T-helper 22 cell (primary cell): ENCODE measurements at places on chromosomes 5 and 9.

GRCh38 chr9:100623969-100624368, 46.1 kb downstream of the CAVIN4 start:
- DNase-seq: no peak

DNA sequence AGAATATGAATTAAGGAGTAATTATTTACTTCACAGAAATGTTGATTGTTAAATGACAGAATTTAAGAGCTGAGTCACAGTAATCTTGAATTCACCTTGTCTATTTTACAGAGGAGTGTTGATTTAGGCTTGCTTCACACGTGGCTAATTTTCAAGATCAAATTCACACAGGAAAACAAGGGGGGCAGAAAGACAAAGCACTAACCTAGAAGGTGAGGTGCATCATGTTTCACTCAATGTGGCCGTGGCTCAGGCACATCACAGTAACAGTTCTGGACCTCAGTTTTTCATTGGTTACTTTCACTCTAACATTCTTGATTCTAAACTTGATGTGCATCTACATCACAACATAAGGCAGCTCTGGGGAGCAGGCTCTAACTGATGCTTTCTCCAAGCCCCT, 69.6 kb upstream of the GNAQ start:
- DNase-seq: no peak

GRCh38 chr5:169742771-169743296, 105.8 kb downstream of the DOCK2 start:
- no peak for DNase-seq

DNA sequence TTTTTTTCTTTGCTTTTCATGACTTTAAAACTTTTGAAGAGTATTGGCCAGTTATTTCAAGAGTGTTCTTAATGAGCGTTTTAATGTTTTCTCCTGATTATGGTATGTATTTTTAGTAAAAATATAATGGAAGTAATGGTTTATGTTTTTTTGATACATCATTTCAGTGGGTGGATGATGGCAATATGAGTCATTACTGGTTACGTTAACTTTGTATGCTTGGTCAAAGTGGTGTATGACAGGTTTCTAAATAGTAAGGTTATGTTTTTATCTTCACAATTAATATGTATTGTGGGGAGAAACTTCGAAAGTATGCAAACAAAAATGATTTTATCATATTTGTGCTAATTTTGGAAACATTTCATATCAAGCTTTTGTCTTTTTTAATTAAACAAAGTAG, 176.7 kb upstream of the PRDM9 start:
- no peak for DNase-seq

GRCh38 chr9:113995401-113995800, 82.7 kb downstream of the AMBP start:
- no peak for DNase-seq

GRCh38 chr5:157388111-157388710, 71.8 kb upstream of the NIPAL4 start:
- no peak for DNase-seq

- no peak for DNase-seq
These were observed 145.3 kb upstream of the SMARCA2 start for GRCh38 chr9:1869843-1870242.

DNA sequence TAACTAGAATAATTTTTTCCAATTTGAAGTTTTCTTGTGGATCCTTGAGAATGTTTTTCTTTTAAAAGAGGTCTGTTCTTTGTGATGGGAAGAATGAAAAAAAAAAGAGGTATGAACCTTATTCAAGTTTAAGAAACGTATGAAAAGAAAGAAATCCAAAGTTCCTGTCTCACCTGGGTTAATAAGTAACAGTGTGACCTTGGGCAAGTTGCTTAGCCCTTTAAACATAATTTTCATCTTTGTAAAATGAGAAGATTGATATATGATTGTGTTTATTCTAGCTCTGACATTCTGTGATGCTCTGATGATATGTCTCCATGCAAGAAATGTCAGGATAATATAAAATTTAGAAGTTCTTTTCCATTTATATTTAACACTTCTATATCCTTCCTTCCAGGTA, 19.3 kb downstream of the SLC26A2 start:
- DNase-seq: no peak

- DNase-seq: no peak
These were observed 25.4 kb upstream of the AGXT2 start for GRCh38 chr5:35073160-35073559.

GRCh38 chr5:124074500-124074899, 562.5 kb downstream of the CSNK1G3 start:
- no peak for DNase-seq

GRCh38 chr5:64184832-64185231, 19.2 kb downstream of the RNF180 start:
- no peak for DNase-seq

GRCh38 chr9:126208216-126208758, 118.3 kb upstream of the MVB12B start:
- no peak for DNase-seq

GRCh38 chr5:133847301-133847700, 121.1 kb downstream of the C5orf15 start:
- DNase-seq: no peak

GRCh38 chr9:131892902-131893500, 153.1 kb upstream of the RAPGEF1 start:
- no peak for DNase-seq

- no peak for DNase-seq
These were observed 86.8 kb upstream of the TBC1D2 start for GRCh38 chr9:98342098-98342819.

GRCh38 chr5:68494771-68495170, 279.2 kb downstream of the PIK3R1 start:
- DNase-seq: no peak

GRCh38 chr5:96734871-96735325, 72.7 kb downstream of the CAST start:
- DNase-seq: no peak

DNA sequence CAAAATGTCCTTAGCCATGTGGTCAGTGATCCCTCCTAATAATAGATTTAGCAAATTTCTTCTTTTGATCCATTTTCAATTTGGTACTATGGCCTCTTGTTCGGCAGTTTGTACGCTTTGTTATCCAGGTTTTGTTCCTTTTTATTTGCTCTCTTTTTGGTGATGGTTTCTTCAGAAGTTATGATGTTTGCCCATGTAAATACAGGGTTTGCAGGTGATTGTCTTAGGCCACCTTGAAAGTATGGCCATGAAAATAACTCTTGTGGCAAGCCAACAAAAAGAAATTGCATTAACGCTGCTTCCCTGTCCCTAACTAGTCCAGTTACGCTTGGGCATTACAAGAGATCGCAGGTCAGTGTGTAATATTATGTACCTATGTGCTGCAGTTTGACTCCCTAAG, 8.6 kb downstream of the GPR151 start:
- no peak for DNase-seq

DNA sequence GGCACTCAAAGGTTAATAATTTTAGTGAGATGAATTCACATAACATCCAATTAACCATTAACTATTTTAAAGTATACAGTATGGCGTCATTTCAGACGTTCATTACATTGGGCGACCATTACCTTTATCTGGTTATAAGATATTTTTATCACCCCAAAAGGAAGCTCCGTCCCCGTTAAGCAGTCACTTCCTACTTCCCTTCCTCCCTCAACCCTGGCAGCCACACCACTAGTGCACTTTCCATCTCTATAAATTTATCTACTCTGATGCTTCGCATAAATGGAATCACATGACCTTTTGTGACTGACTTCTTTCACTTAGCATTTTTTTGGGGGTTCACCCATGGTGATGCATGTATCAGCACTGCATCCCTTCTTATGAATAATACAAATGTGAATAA, 168.3 kb upstream of the PUM3 start:
- DNase-seq: no peak

DNA sequence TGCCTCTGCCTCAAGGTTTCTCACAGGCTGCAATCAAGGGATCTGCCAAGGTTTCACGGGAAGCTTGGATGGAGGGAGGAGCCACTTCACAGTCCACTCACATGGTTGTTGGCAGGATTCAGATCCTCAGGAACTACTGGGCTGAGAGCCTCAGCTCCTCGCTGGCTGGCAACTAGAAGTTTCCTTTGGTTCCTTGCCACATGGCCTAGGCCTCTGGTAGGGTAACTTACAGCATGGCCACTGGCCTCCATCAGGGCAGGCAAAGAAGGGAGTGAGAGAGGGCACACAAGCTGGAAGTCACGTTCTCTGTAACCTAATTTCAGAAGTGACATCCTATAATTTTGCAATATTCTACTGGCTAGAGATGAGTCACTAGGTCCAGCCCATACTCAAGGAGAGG, 32.2 kb downstream of the SPOCK1 start:
- no peak for DNase-seq

DNA sequence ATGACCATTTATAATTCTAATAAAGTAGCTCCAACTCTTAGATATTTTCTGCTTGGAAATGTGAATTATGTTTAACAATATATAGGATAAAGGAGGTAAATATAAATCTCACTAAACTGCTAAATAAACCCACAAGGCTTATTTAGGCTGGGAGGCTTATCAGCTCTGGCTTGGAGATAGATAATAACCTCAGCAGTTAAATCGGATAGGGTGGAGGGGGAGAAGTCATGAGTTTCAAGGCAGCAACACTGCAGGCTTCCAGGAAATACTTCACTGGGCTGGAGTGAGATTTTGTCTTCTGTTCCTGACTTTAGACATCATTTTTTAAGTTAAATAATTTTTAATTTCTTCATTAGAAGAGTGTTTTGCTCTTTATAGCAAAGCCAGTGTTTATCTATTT, 80.0 kb upstream of the ITGA2 start:
- no peak for DNase-seq

DNA sequence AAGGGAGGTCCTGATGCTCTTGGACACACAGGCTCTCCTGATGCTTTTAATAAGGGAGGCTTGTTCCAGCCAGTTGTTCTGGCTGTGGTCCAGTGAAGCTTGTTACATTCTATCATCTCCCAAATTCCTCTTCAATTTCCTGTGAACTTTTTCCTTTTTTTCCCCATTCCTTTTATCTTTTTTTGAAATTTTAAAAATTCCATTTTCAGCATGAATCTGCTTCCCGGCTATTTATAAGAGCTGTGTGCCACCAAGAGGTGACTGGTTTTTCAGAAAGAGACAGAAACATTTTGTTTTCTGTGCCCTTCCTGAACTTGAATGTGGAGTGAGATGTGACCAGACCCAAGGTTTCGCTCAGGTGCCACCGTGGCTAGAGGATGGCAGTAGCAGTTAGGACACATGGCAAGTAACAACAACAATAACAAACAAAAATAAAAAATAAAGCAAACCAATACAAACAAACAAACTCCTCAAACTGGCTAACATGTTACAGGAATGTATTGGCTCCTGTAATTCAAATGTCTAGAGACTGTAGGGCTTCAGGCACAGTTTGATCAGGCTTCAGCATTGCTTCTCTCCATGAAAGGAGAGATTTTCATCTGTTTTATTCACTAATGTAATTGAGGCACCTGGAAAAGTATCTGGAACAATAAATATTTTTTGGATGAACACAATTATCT, 121.1 kb downstream of the BOD1 start:
- DNase-seq: no peak

DNA sequence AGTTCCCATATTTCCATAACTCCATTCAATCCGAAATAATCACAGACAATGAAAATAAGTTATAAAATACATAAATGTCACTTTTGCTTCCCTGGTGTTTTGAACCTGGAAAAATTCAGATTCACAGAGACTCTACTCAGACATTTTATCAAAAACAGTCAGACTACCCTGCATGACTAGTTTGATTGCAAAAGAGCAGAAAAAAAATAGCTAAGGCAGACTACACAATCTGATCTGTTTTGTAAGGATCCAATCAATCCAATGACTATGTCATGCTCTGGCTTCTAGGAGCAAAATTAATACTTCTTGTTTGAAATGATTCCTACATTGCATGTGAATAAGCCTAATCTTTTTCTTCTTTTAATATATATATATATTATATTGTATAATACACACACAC, 1262.6 kb downstream of the EFNA5 start:
- DNase-seq: no peak

DNA sequence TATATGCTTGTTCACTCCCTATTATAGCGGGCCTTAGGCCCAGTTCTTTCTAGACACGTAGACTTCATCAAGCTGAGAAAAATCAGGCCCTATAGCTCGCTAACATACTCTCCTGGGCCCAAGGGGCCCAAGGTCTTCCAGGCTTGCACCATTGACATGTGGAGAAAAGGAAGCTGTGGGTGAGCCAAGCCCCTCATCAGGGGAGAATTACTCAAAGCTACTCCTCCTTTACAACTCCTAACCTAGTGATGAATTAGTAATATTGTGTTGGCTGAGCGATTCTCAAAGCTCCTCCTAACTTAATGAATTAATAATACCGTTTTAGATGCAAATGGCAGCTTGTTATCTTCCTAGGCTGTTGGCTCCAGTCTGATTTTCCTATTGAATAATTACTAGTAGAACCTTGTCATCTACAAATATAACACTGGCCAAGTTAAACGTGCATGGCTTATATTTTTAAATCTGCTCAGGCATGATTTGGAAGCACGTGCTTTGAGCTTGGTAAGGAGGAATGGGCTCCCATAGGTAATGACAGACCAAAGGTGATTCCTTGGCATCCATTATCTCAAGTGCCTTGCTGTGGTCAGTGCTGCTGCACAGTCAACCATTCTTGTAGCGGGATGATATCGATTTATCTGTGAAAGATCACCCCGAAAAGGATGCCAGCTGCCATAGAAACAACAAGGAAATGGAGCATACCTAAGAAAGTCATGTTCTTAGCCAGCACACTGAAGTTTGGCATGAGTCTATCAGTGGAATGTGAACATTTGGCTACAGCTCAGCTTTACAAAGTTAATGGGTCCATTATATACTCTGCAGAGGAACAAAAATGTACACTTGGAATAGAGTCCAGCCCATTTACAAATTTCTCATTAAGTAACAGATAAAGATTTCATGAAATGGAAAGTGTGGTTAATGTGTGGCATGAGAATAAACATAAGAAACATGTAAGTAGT, 23.8 kb downstream of the LVRN start:
- DNase-seq: no peak

- no peak for DNase-seq
These were observed 28.5 kb downstream of the MVB12B start for GRCh38 chr9:126354887-126355770.
